ENCODE measurements at places on chromosomes 1 and 21.

- DNase-seq, result no peak
These were observed 3.4 kb downstream of the ADGRB2 start for GRCh38 chr1:31760471-31761470.

GRCh38 chr1:97094247-97094972, 372.8 kb downstream of the PTBP2 start:
- no peak for DNase-seq

GRCh38 chr1:174364996-174365736, 82.6 kb upstream of the GPR52 start:
- DNase-seq, result no peak

DNA sequence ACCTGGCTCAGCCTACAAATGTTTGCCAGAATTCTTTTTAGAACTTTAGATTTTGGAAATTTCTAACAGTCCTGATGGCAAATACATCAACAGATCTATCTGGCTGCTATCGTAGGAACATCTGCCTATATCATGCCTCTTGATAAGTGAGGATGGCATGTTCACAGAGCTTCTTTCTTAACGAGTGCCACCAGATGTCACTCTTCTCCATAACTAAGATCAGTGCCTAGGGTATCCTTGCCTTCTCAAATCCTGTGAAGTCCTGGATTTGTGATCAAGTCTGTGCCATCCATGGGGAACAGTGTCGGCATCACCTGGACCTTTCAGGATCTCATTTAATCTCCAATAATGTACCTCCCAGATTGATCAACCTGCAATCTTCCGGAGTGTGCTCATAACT, 36.5 kb upstream of the CD5L start:
- no peak for DNase-seq

DNA sequence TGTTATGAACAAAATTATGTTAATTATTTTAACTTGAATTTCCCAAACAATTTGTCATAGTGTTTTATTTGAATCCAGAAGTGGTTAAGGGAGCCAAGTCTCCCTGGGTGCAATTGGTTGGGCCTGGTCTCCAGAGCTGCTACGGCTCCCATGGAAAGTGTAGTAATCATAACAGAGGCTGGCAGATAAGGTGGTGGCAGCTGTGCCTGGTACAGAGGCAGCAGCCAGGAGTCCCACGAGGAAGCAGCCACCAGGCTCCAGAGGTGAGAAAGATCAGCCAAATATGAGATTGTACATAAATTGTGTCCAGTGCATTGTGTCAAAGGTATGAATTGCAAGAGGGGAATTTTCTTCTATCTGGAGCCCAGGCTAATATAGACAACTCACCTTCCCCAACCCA, 368.9 kb upstream of the PTBP2 start:
- DNase-seq, result no peak

DNA sequence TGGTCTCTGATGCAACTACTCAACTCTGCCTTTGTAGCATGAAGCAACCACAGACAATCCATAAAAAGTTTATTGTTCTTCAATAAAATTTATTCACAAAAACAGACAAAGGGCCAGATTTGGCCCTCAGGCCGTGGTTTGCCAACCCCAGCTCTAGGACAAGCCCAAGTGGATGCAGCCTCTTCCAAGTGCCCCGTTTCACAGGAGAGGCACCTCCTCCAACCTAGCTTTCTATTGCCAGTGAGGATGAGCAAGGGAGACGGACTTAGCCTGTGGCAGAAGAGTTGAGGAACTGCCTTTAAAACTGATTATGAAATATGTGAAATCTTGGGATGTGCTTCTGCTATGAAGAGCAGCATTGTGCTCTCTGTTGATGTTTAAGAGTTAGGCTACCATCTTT, 105.4 kb downstream of the PSMG1 start:
- DNase-seq, result no peak

- DNase-seq, result peak; percentile 30
These were observed 857.4 kb downstream of the USP25 start for GRCh38 chr21:16587141-16587581.

- DNase-seq, result no peak
These were observed 1166.6 kb upstream of the ADGRL2 start for GRCh38 chr1:80633947-80634706.

GRCh38 chr1:110220324-110220723, 10.2 kb downstream of the KCNC4 start:
- DNase-seq, result no peak

DNA sequence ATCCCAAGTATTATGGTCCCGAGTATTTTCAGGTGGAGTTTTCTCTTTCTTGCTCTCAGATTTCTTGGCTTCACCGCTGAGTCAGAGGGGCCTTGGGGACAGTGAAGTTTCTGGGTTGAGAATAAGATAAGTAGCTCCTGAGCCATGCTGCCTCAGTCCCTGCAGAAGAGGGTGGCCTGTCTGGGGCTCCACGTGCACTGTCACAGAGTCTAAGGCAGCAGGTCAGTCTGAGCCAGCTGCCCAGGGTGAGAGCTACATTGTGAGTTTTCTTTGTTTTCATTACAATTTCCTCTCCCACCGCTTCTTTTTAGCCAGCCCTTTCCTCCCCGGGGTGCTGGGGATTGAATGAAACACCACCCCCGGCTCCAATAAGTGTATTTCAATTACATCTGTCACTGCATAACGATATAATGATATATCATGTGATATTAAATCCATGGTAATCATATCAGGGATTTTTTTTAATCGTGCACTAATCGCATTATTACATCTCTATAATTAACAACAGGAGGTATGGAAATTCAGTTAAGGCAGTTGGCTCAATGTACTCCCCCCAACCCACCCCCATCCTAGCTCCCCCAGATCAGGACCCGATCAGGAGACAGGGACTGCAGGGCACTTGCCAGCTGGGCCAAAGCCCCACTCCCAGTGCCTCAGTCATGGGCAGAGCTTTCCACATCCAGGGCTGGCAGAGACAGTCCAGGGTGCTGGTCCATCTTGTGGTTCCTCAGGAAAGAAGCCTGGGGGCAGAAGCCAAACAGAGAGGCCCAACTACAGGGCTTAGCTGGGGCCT, 43.7 kb downstream of the DMAP1 start:
- no peak for DNase-seq

- no peak for DNase-seq
These were observed 15.6 kb downstream of the FMO1 start for GRCh38 chr1:171263901-171264300.

DNA sequence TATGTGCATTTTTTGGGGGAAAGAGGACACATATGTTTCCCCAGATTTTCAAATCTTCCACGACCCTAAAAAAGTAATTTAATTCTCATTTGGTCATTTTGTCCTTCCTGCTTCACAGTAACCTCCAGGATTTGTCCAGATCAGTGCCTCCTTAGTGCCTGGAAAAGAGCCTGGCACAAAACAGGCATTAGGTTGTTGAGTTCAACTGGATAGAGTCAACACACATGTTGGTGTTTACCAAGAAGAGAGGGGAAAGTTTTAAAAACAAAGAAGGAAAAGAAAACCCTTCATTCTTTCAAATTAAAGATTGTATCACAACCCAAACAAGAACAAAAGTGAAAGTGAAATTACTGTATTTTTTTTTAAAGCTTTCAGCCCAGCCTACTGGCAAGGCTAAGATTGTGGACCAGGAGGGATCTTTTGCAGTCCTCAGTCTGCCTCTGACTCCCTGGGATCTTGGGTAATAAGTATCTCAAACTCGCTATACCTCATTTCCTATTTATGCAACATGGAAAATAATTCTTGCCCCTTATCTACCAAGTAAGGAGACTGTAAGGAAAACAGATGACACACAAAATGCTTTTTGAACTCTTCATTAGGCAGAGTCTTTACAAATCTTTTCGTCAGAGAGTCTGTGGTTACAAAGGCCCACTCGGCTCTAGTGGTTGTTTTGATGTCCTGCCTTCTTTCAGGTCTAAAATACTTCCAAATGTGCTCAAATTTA, 57.8 kb downstream of the ZNF281 start:
- peak; percentile 7 for DNase-seq

DNA sequence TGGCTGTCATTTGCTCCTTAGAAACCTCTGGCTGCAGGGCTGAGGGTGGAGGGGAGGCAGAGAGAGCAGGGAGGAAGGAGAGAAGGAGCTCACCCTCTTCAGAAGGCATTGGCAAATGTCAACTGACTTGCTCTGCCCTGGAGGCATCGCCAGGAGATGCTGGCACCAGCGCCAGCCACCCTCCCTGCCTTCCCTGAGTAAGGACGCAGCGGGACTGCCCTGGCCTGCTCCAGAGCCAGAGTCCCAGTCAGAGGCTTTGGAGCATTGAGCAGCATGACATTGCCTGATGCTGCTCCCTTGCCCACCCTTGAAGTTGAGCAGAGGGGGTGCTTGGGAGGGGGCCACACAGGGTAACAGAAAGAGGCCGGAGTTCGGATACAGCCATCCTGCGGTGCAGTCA, 62.3 kb downstream of the DISP3 start:
- no peak for DNase-seq

GRCh38 chr1:110617116-110617515, 11.0 kb upstream of the KCNA2 start:
- no peak for DNase-seq

GRCh38 chr1:224343679-224344078, 13.0 kb upstream of the CNIH4 start:
- DNase-seq, result no peak

DNA sequence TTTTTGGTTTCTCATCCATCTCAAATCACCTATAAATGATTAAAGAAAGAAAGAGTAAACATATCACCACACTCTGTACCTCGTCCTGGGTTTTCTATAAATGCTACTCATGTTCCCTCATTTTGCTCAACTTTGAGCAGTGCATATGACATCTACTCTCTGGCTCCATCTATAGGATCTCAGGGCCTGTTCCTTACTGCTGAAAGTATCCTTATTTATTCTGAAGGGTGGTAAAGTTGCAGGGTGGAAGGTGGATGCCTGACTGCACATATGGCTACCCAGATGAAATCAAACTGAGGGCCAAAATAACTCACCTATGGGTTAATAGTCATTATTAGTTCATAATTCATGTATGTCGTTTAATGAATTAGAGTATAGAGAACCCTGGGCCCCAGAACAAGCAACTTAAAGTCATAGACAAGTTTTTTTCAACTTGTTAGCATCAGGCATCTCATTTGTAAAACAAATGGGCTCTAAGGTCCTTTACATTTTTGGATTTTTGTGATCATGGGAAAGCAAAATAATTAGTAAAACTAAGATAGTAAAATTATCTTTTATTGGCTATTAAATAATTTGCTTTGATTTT, 46.5 kb downstream of the NCF2 start:
- DNase-seq, result peak; percentile 15

DNA sequence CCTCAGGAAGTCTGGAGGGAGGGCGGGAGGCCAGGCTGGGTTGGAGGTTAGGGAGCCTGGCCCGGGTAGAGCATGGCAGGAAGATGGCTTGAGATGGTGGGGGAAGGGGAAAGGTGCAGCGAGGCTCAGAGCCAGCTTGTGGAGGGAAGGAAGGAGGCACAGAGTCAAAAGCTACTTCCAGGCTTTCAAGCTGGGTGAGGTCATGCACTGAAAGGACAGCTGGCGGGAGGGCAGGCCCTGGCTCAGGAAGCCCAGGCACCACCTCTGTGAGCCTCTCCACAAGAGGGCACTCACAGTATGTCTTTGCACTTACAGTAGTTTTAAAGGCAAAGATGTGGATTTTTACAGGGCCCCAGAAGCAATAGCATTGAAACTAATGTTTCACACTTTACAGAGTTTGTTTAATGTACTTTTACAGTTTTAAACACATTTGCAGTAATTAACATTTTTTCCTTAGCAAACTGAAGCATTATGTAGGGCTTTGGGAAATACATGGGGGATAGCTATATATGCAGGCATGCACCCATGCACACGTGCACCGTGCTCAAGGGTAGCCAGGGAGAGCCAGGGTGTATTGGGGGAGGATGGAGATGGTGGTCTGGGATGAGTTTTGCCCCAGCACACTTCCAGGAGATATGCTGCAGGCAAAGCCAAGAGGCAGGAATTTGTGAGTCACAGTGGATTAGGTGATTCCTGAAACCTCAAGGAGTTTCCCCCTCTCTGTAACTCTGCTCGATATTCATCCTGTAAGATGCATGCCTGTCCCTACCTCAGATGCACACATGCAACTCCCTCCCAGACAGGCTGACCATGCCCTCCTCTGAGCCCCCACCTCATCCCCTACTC, 6.1 kb upstream of the ADAM15 start:
- DNase-seq, result peak; percentile 63

- no peak for DNase-seq
These were observed 2.7 kb downstream of the ERRFI1 start for GRCh38 chr1:8023287-8023994.

DNA sequence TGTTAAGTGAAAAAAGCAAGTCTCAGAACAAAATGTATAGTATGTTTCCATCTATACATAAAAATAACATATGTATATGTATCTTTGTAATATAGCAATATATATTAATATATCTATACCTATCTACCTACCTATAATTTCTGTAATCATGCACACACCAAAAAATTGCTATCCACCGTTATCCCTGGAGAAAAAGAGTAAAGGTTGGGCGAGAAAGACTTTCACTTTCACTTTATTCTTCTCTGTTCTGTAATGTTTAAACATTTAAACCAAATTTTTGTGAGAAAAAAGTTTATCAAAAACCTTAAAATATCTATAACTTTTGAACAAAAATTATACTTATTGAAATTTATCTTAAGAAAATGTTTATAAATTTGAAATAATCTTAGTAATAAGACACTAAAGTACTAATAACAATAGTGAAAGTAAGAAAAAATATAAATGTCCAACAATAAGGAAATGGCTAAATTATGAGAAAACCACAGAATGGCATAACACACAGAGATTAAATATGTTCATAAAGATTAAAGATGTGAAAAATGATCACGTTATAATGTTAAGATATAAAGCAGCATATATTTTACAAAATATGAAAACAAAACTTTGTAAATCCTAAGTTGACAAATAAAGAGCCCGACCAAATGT, 74.0 kb upstream of the LRRC53 start:
- DNase-seq, result no peak

- DNase-seq, result no peak
These were observed 18.0 kb downstream of the BMP8A start for GRCh38 chr1:39509360-39510009.

DNA sequence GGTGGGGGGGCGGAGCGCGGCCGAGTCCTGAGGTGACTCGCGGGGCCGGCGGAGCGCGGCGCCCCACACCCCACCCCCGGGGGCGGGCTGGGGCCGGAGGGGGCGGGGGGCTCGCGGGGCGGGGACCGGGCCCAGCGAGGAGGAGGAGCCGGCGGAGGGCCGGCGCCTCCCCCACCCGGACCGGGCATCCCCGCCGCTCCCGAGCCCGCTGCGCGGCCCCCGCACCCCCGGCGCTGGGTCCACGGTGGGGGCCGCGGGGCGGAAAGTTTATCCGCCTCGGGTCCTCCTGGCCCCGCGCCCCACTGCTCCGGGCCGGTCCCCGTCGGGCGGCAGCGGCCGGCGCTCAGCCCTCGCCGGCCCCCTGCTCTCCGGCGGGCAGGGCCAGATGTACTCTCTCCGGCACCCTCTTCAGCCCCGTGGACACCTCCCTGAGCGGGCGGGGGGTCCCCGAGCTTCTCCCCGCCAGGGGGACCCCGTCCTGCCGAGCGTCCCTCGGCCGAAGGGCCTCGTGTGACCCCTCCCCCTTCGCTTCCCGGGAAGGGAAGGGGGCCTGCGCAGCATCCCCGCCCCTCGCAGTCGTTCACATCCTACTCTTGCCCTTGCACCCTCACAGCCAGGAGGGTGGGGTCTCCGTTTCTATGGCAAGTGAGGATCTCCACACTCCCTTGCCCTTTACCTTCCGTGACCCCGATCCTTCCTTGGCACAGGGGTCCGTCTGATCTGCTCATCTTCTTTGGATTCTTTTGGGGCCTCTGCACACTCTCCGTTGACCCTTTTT, 663 bp downstream of the CAMTA1 start:
- DNase-seq, result no peak

GRCh38 chr1:234229581-234230387, 143.5 kb upstream of the COA6 start:
- DNase-seq, result no peak

GRCh38 chr1:39178541-39179431, 25.7 kb upstream of the MACF1 start:
- no peak for DNase-seq
